ENCODE measurements at places on chromosomes 2 and 18.

- no peak for DNase-seq
Observed at GRCh38 chr2:143229952-143230351, 100.7 kb downstream of the ARHGAP15 start.

DNA sequence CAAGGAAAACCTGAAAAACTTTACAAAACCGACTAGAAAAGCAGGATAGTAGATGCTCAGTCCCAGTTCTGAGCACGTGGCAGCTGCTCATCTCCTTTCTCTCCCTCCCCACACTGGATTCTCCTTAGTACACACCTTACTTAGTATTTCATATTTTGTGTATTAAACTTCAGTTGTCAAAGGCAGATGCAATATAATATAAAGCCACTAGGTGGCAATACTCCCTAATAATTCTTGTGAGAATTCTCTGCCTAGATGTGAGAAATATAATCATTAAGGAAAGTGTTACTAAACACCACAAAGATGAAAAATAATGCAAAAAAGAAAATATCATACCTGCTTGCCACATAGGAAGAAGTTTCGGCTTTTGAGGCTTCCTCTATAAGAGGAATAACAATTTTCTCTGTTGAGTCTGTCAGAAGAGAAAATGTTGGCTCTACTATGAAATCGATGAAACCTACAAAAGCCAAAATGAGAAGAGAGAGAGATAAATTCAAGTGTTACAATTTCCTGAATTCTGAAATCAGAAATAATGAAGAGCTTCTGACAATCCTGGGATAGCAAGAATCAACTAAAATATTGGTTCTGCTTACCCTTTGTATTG is 200.6 kb downstream of the PPP1R1C start:
- DNase-seq = peak; percentile 45

DNA sequence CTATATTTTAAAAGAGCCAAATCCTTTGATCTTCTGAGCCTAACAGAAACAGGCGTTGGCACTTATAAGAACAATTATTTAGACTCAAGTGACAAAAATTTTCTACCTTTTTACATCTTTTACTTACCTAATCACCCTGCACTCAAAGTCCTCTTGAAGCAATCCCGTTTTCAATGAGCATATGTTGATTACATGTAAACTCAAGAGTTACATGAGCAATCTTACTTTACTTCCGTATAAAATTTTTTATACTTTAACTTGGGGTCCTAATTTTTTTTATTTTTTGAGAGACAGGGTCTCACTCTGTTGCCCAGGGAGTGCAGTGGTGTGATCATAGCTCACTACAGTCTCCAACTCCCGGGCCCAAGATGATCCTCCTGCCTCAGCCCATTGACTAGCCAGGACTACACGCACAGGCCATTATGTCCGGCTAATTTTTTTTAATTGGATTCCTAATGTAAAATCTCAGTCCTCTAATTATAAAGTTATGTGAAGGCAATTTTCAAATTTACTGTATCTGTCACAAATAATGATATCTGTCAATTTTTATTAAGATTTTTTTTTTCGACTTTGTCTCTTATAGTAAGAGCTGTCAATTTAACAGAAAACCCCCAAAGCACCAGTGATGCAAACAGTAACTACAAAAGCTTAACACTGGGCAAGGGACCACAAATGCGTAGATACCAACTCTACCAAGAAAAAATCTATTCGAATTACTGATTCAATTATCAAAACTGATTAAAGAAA is 19.1 kb upstream of the STPG4 start:
- peak; percentile 21 for DNase-seq

DNA sequence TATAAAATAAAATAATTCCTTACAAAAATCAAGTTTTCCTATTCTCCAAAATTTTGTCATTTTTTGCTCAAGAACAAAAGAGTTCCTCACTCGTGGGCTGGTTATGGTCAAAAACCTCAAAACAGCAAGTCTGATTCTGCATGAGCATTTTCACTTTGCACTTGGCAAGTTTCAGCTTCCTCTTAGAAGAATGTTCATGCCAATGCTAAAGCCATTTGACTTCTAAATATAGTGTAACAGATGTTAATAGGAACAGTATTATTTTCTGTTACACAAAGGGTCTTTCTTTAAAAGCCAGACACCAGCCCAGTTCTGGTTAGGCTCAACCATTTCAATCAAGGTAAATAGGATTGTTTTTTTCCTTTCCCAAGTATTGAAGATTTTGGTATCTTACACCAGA is 261.3 kb upstream of the CCDC68 start:
- no peak for DNase-seq

- DNase-seq = no peak
Observed at GRCh38 chr2:74756356-74756890, 77.5 kb upstream of the HK2 start.

DNA sequence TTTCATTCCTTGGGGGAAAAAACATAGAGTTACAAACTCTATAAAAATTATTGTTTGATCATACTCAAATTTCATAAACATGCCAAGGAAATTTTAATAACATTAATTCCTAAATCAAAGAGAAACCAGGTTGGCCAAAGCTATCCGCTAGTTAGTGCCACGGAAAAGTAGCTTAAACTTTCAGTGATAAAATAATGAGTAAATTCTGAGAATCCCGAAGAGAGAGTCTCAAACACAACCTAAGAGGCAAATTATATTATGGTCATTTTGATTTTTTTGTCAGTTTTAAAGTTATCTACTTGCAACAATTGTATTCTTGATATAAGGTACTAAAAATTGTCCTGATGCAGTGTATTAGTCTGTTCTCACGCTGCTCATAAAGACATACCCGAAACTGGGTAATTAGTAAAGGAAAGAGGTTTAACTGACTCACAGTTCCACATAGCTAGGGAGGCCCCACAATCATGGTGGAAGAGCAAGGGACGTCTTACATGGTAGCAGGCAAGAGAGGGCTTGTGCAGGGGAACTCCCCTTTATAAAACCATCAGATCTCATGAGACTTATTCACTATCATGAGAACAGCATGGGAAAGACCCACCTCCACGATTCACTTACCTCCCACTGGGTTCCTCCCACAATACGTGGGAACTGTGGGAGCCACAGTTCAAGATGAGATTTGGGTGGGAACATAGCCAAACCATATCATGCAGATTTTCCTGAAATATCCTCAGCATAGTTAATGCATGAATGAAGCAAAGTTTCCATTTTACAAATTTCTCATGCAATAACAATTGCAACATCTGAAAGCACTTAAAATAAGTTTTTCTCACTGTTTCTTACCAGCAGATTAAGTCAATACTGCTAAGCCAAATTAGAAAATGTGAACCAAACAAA is 205.9 kb upstream of the STK17B start:
- no peak for DNase-seq

DNA sequence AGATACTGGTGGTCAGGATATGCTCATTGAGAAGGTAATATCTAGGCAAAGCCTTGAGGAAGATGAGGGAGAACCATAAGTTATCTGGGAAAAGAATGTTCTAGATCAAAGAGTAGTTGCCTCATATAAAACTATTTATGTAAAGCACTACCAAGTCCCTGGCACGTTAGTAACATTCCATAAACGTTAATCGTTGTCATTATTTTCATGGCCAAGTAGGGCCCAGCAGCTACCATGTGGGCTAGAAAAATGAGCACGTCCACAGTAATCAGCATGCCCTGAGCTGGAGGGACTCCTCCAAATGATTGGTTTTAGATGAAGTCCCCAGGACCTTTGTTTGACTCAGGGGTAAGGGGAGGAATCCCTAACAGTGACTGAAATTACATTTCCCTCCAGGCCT is 32.7 kb upstream of the AFTPH start:
- peak; percentile 51 for DNase-seq

GRCh38 chr2:45244928-45245327 is 235.7 kb upstream of the SIX2 start:
- no peak for DNase-seq

GRCh38 chr2:85935746-85936208 is 47.0 kb upstream of the ST3GAL5 start:
- peak; percentile 88 for DNase-seq

DNA sequence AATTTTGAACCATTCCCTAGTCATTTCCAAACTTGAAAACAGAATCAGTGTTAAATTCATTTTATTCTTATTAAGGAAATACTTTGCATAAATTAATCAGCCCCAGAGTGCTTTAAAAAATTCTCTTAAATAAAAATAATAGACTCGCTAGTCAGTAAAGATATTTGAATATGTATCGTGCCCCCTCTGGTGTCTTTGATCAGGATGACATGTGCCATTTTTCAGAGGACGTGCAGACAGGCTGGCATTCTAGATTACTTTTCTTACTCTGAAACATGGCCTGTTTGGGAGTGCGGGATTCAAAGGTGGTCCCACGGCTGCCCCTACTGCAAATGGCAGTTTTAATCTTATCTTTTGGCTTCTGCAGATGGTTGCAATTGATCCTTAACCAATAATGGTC is 5.5 kb upstream of the MROH2A start:
- no peak for DNase-seq

DNA sequence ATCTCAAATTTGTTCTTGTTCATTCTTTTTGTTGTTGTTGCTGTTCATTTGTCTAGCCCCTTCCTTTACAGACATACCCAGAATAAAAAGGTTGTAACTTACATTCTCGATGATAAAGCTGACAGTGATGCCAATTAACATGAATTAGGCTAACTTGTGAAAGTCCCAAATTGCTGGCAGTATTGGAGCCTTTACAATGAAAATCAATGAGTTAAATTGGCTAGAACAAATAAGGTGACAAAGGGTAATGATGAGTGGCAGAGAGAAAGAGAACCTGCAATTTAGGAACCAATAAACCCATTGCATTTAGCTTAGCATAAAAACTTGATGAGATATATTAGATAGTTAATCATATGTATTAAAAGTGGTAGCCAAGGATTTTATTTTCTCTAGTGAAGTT is 521.0 kb downstream of the ADCYAP1 start:
- no peak for DNase-seq

DNA sequence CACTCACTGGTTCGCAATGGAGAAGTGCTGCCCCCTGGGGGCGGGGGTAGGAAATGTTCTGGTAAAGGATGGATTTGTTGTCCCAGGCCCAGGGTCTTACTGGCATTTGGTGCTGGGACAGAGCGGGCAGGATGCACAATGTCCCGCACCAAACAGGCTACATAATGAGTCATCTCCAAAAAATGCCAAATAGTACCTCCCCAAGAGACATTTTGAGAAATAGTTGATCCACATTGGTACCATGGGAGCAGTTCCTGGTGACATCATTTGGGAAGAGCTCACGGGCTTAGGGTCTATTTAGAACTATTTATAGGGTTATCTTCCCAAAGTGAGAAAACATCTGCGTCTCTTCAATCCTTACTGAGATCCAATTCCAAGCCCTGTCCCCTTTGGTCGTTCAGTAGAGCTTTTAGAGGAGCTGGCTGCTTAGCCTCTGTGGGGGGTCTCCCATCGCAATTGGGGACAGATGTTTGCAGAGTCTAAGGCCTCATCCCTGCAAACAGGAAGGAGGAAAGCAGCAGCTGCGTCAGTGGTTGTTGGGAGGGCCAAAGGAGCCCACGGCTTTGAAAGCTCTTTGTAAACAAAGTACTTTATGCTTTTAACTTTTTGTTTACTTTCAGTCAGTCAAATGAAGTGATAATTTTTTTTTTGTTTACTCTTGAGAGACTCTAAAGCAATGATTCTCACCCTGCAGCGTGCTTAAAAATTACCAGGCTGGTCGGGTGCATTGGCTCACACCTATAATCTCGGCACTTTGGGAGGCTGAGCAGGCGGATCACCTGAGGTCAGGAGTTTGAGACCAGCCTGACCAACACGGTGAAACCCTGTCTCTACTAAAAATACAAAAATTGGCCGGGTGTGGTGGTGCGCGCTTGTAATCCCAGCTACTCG is 49.3 kb downstream of the GREB1 start:
- DNase-seq = peak; percentile 67

- no peak for DNase-seq
Observed at GRCh38 chr2:2101924-2102323, 229.2 kb downstream of the MYT1L start.

GRCh38 chr2:207625014-207625907 is at the start of gene METTL21A:
Gene METTL21A (minus strand): TSS chr2:207625394. CDS start chr2:207624375, 1,019 bp downstream.
- DNase-seq = peak; percentile 89

DNA sequence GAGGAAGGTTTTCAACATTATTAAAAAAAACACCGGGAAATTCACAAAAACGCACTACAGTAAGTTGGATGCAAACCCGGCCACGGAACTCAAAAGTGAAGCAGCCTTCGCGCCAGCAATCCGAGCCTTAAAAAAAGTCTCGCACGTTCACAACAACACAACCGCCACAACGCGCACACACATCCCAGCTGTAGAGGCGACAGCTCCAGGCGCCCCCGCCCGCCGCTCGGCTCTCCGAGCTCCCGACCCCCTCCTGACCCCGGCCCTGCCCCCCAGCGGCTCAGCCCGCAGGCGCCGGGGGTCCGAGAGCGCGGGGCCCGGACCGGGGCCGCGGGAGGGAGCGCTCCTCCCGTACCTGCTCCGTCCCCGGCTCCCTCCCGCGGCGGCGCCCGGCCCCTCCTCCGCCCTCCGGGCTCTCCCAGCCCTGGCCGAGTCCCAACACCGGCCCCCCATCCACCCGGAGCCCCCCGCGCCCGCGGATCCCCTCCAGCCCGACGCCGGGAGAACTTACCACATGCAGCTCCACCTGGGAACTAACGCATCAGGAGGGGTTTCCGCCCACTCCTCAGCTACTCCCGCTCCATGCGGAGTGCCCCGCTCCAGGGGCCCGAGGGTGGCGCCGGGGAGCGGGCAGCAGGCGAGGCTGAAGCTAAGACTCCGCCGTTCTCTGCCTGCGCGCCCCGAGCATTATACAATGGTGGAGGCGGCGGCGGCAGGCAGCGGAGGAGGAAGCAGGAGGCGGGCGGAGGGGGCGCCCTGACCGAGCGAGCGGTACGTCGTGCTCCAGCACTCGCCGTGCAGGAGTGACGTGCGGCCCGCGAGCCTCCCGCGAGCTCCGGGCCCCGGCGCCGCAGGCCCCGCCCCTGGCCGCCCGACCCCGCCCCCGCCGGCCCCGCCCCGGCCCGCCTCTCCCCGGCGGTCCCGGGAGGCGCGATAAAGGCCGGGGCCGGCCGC is at the start of gene SERTAD2:
SERTAD2 (minus strand) TSS at position 805 of the 954 bp plus-strand sequence. CDS start 17,042 bp downstream, outside the sequence.
- DNase-seq = peak; percentile 86

DNA sequence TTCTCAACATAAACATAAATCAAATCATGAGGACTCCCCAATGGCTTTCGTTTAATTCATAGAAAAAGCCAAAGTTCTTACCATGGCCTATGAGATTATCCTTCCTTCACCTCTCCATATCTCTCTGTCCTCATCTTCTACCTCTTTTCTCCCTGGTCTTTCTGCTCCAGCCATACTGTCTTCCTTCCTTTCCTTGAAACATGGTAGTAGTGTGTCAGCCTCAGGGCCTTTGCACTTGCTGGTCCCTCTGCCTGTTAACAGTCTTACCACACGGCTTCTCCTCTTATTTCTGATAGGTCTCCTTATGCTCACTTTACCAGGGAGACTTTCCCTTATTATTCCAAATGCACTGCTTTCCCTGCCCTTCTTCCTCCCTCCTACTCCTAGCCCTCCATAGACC is 25.6 kb downstream of the APOB start:
- no peak for DNase-seq

DNA sequence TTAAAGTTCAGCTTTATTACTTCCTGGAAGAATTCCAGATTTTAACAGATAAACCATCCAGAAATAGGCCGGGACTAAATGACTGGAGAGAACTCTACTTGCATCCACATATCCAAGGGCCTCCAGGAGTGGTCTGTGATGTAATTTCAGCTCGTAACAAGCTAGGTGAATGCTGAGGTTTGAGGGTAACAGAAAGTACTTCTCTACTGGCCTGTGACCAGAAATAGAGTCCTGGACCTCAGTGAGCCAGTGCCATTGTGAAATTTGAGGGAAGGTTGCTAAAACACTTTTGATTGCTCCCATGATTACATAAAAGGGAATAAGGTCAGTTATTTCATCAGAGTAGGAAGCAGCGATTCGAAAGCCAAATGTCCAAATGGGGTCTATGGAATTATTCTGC is 158.1 kb downstream of the DOCK10 start:
- DNase-seq = peak; percentile 24

Measured in EL (cell line).